Purkinje cell (primary cell): ENCODE measurements at places on chromosomes 12 and 14. TPM values are rescaled to one million over a fixed set of nuclear protein-coding genes. Genes with fewer than 3 reads are reported as not detected.

Gene ALKBH1
- polyA plus RNA-seq, result 1.8 and 1.9 TPM in 2 replicates

Gene AMN
- polyA plus RNA-seq, result not detected in 2 replicates

Gene SYT10
- polyA plus RNA-seq, result 0.24 TPM in 1 of 2 replicates, not detected in the other

Gene STAC3
- polyA plus RNA-seq, result 0.59 and 0.99 TPM in 2 replicates

Gene FAM186B
- polyA plus RNA-seq, result 0.24 TPM in 1 of 2 replicates, not detected in the other

Gene TCL1A
- not detected in 2 replicates for polyA plus RNA-seq

Gene LRRC10
- polyA plus RNA-seq, result not detected in 2 replicates

Gene FGF6
- 1.4 TPM in 1 of 2 replicates, not detected in the other for polyA plus RNA-seq

Gene SLCO1B1
- not detected in 2 replicates for polyA plus RNA-seq

Gene NPFF
- polyA plus RNA-seq, result 0.91 TPM in 1 of 2 replicates, not detected in the other

Gene IL26
- not detected in 2 replicates for polyA plus RNA-seq

Gene FOXM1
- polyA plus RNA-seq, result not detected in 2 replicates

Gene MYF5
- polyA plus RNA-seq, result not detected in 2 replicates

Gene WSCD2
- 6.9 and 12.9 TPM in 2 replicates for polyA plus RNA-seq

Gene MOAP1
- 170 and 188 TPM in 2 replicates for polyA plus RNA-seq

Gene NKX2-1
- not detected in 2 replicates for polyA plus RNA-seq

Gene P2RX2
- not detected in 2 replicates for polyA plus RNA-seq

Gene AP5M1
- polyA plus RNA-seq, result 75.7 and 81.2 TPM in 2 replicates

Gene SLC17A8
- polyA plus RNA-seq, result 0.48 TPM in 1 of 2 replicates, not detected in the other

Gene SETD1B
- polyA plus RNA-seq, result 1.1 and 1.2 TPM in 2 replicates

Gene ADGRD1
- polyA plus RNA-seq, result 12.0 and 15.4 TPM in 2 replicates

Gene LRP6
- 2.9 and 6.2 TPM in 2 replicates for polyA plus RNA-seq

Gene CLEC14A
- 1.1 and 2.4 TPM in 2 replicates for polyA plus RNA-seq

Gene KRT73
- not detected in 2 replicates for polyA plus RNA-seq

Gene SYNDIG1L
- not detected in 2 replicates for polyA plus RNA-seq

Gene ACIN1
- 3.0 and 5.2 TPM in 2 replicates for polyA plus RNA-seq

Gene SSTR1
- 0.67 and 3.3 TPM in 2 replicates for polyA plus RNA-seq

Gene TTC8
- 51.0 and 61.1 TPM in 2 replicates for polyA plus RNA-seq

Gene CLEC9A
- not detected in 2 replicates for polyA plus RNA-seq

Gene FLVCR2
- polyA plus RNA-seq, result not detected in 2 replicates

Gene CLMN
- polyA plus RNA-seq, result 68.4 and 126 TPM in 2 replicates

Gene RGS6
- 9.7 and 10.0 TPM in 2 replicates for polyA plus RNA-seq

Gene ARMH4
- 177 and 182 TPM in 2 replicates for polyA plus RNA-seq

Gene KIF26A
- polyA plus RNA-seq, result not detected in 2 replicates

Gene HHIPL1
- polyA plus RNA-seq, result 0.22 and 1.2 TPM in 2 replicates

Gene KERA
- polyA plus RNA-seq, result not detected in 2 replicates

Gene TAS2R31
- not detected in 2 replicates for polyA plus RNA-seq

Gene ZNF385A
- polyA plus RNA-seq, result 6.1 and 12.1 TPM in 2 replicates

Gene RNASE7
- not detected in 2 replicates for polyA plus RNA-seq

Gene TSPAN19
- 5.3 and 9.8 TPM in 2 replicates for polyA plus RNA-seq

Gene PZP
- polyA plus RNA-seq, result 3.2 TPM in 1 of 2 replicates, not detected in the other

Gene KCNC2
- 8.1 TPM in 1 of 2 replicates, not detected in the other for polyA plus RNA-seq

Gene ANGEL1
- 0.64 and 1.6 TPM in 2 replicates for polyA plus RNA-seq

Gene KRT77
- polyA plus RNA-seq, result not detected in 2 replicates

Gene SIVA1
- polyA plus RNA-seq, result 26.9 and 30.6 TPM in 2 replicates

Gene RD3L
- 3.6 and 6.3 TPM in 2 replicates for polyA plus RNA-seq

Gene CKB
- 1,258 and 1,817 TPM in 2 replicates for polyA plus RNA-seq

Gene TAS2R42
- polyA plus RNA-seq, result not detected in 2 replicates

Gene IFI27
- 21.2 and 29.9 TPM in 2 replicates for polyA plus RNA-seq

Gene RIMBP2
- 6.8 and 7.0 TPM in 2 replicates for polyA plus RNA-seq

Gene TEX52
- polyA plus RNA-seq, result not detected in 2 replicates

Gene KLRD1
- 0.09 and 0.32 TPM in 2 replicates for polyA plus RNA-seq

Gene ACVRL1
- not detected in 2 replicates for polyA plus RNA-seq

Gene JPH4
- 1.1 and 8.0 TPM in 2 replicates for polyA plus RNA-seq

Gene NPC2
- polyA plus RNA-seq, result 81.6 and 104 TPM in 2 replicates

Gene NEDD8
- 1,309 and 1,370 TPM in 2 replicates for polyA plus RNA-seq

Gene PIP4K2C
- polyA plus RNA-seq, result 81.0 and 95.3 TPM in 2 replicates

Gene OR6C2
- not detected in 2 replicates for polyA plus RNA-seq

Gene CLEC4A
- 1.2 and 3.8 TPM in 2 replicates for polyA plus RNA-seq
